NCI-H1417 treated with DMSO at 0.1 percent for 48 hours (cell line): ENCODE measurements at places on chromosomes 1 and 21.

DNA sequence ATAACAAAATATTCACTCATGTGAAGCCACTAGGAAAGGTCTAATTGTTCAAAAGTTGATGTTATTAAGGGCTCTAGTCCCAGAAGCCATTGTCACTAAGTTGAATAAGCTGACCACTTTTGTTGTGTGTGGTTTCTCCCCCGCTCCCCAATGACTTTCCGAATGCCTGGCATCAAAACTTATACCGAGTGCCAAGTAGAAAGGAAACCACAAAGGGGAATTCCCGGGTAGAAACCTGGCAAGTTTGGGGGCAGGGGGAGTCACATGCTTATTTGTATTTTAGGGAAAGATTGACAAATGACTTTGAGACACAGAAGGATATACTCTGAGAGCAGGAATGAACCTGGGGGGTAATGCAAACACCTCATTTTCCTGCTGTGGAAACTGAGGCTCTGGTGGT, 154.1 kb downstream of the TGFBR3 start:
- no peak for DNase-seq

- DNase-seq, result no peak
Measured at GRCh38 chr1:198268784-198269645, 112.2 kb downstream of the NEK7 start.

DNA sequence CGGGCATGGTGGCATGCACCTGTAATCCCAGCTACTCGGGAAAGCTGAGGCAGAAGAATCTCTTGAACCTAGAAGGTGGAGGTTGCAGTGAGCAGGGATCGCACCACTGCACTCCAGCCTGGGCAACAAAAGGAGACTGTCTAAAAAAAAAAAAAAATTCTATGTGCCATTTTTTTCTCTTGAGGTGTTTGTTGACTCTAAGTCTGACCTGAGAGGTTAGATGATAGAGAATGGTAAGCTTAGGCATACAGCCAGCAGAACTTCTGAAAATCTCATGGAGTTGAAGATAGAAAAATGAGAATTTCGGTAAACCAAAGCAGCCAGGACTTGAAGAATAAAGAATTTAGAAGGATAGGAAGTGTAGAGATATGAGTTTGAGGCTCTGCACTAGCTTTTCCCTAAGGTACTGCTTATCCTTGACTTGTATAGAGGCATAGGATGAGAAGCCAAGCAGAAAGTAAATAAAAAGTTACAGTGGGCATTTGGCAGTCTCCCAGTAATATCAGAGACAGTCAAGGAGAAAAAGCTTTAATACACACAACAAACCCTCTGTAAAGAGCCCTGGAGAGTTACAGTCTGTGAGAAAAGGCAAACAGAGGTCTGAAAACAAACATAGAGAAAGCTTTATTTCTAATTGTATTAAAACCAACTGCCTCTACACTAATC, 24.3 kb downstream of the F13B start:
- DNase-seq, result no peak

- no peak for DNase-seq
Measured at GRCh38 chr1:233094269-233094668, 143.9 kb downstream of the NTPCR start.

DNA sequence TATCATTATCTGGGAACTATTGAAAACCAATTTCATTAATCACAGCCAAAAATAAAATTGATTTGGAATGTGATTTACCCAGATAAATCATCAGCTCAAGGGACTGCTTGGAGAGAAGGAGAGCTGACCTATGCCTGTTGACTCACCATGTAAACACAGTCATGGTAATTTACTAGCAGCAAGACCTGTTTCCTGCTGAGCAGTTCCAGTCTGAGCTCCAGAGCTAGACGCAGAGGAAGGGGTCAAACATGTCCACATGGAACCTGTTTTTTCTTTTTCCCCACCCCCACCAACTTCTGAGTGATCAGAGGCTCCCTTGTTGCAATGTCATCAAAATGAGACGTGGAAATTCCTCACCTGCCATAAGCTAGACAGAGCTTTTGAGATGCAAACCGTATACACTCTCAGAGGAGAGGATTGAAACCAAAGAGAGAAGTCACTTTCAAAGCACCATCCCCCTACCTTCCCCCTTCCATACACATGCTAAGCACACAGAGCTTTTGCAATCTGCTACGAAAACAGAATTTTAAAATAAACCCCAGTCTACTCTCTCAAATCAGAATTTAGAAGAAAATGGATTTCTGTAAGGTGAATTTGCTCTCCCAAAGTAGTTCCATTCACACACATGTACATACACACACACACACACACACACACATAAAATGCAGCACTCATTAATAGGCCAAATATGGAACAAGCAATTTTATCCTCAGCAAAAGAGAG, 55.9 kb upstream of the PTGFRN start:
- peak; percentile 75 for DNase-seq

DNA sequence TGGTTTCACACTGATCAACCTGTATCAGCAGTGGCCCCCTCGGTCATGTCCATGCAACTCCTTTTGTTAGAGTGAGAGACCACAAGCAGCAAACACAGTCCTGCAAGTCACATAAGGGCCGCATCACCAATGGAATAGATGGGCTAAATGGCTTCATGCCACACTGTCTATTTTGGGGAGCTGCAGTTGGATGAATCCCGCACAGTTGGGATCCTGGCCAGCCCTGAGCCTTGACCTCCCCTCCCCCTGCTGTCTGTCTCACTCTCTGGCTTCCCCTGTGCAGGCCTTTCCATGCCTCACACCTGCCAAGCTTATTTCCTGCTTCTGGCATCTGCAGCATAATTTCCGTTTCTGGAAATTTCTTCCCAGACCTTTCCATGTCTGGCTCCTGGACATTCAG, 57.0 kb downstream of the CNIH3 start:
- DNase-seq, result no peak
